ENCODE measurements at places on chromosomes 3 and 15.

GRCh38 chr3:71109977-71110285 lies 473.6 kb downstream of the FOXP1 start:
- no peak for DNase-seq

DNA sequence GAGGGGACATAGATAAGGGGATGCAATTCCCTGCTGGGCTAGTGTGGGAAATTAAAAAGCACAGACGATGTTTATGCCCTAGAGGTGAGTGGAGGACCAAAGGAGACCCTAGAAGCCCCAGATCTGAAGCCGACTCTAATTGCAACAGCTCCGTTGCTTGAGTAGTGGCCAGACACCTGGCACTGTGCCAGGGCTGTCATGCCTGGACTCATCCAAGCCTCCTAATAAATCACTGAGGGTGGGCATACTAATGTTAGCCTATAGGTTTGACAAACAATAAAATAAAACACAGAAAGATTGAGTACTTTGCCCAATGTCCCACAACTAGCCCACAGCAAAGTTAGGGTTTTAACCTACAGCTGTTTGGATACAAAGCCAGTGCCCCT lies 25.4 kb upstream of the MRPS22 start:
- DNase-seq, result no peak

GRCh38 chr15:67520321-67521028 lies 456 bp upstream of the C15orf61 start:
- DNase-seq, result no peak

DNA sequence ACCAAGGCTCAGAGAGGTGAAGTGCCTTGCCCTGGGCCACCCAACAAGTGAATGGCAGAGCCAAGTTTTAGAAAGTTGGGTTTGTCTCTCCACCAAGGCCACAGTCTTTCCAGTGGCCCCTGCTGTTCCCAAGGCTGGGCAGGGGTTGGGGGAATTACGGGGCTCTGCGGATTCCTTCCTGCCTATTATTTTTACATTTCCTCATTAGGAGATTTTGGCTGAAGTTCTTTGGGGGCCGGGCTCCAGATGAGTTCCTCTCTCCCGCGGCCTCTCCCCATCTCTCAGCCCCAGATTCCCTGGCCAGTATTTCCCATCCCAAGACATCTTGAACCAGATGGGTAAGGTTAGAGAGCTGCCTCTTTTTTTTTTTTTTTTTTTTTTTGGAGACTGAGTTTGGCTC lies 44.0 kb upstream of the SMAD6 start:
- no peak for DNase-seq

DNA sequence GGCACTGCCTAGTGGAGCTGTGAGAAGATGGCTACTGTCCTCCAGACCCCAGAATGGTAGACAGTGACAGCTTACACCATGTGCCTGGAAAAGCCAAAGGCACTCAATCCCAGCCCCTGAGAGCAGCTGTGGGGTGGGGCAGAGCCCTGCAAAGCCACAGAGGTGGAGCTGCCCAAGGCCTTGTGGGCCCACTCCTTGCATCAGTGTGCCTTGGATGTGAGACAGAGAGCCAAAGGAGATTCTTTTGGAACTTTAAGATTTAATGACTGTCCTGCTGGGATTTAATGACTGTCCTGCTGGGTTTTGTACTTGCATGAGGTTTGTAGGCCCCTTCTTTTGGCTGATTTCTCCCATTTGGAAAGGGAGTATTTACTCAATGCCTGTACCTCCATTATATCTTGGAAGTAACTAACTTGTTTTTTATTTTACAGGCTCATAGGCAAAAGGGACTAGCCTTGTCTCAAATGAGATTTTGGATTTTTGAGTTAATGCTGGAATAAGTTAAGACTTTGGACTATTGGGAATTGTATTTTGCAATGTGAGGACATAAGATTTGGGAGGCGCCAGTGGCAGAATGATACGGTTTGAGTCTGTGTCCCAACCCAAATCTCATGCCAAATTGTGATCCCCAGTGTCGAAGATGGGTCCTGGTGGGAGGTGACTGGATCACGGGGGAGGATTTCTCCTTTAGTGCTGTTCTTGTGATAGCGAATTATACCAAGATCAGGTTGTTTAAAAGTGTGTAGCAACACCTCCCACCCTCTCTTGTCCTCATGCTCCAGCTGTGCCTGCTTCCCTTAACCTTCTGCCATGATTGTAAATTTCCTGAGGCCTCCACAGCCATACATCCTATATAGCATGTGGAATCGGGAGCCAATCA lies 80.4 kb downstream of the MYO5A start:
- no peak for DNase-seq

- DNase-seq, result no peak
These were observed 80.5 kb downstream of the MAGI1 start for GRCh38 chr3:65958216-65958615.

DNA sequence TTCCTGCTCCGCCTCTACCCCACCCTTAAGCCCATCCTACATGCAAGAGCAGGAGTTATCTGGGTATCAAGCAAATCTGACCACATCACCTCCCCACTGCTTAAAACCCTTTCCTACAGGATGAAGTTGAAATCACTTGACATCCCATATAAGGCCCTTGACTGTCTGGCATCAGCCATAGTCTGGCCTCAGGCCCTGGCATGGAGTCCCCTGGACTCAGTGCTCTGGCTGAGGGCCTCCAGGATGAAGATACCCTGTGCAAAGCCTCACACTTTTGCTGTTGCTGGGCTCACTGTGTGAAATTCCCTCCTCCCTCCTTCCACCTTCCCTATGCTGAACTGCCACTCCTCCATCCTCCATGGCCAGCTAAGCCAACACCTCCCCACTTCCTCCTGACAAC lies 65.2 kb upstream of the GLCE start:
- DNase-seq, result peak; percentile 66

- DNase-seq, result peak; percentile 24
These were observed 20.2 kb upstream of the PPM1L start for GRCh38 chr3:160735826-160736225.

Measured in G401 (cell line).